ENCODE measurements at places on chromosomes 1 and 21.

GRCh38 chr1:223861904-223862303 lies 16.2 kb upstream of the TP53BP2 start:
- DNase-seq: no peak

DNA sequence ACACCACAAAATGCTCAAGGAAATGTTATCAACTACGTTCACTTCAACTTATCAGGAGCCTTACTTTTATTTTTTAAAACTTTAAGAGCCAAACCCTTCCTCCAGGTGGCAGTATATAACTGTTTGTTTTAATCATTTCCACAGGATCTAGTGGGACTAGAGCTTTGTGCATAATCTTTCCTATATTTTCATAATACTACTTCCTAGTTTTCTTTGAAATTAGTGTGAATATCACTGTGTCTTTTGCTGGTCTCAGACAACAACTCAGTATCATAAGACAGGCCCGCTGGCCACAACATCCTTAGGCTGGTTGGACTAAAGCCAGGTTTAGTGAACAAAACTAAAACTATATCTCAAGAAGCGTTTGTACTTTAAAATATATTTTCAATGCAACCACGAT lies 145.5 kb downstream of the TIAM1 start:
- DNase-seq: no peak

GRCh38 chr1:25458541-25459298 lies 28.0 kb downstream of the MACO1 start:
- no peak for DNase-seq

DNA sequence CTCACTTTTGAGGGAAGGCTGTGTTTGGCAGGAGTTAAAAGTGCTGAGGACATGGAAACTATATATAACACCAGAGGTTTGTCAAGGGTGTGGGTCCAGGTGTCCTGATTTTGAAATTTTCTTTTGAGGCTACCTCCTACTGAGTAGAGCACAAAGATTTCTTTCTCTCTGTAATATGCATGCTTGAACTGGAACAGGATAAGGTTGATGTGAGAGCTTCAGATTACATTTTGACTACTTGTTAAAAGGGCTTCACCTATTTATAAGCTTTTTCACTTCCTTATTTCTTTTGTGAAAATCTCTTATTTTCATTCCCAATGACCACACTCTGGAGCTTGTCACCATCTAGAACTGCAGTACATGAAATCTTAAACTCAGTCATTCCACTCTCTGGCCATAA lies 59.8 kb upstream of the PLA2G4A start:
- DNase-seq: no peak

GRCh38 chr1:16405441-16405840 lies 31.8 kb downstream of the SPATA21 start:
- DNase-seq: no peak
